ENCODE measurements at places on chromosomes 1 and 21. TPM values are rescaled to one million over a fixed set of nuclear protein-coding genes. Genes with fewer than 3 reads are reported as not detected.

Gene UMODL1
- total RNA-seq = not detected

Gene C1orf105
- total RNA-seq = 2.9 TPM

Gene RPTN
- not detected for total RNA-seq

Gene ST6GALNAC3
- total RNA-seq = 39.1 TPM

Gene ZNF648
- total RNA-seq = 0.11 TPM

Gene S100A9
- 77.5 TPM for total RNA-seq

Gene IPP
- 19.0 TPM for total RNA-seq

Gene LRRC53
- not detected for total RNA-seq

Gene DNAJB4
- total RNA-seq = 67.1 TPM

Gene FCRLB
- 3.6 TPM for total RNA-seq

Gene HNRNPCL4
- total RNA-seq = not detected

Gene ZNF683
- not detected for total RNA-seq

Gene SELENBP1
- total RNA-seq = 32.9 TPM

Gene OR2L13
- not detected for total RNA-seq

Gene CD1D
- 1.6 TPM for total RNA-seq

Gene MEF2D
- total RNA-seq = 10.0 TPM

Gene PUM1
- total RNA-seq = 84.3 TPM

Gene VAMP4
- total RNA-seq = 20.9 TPM

Gene MYOG
- total RNA-seq = 12.7 TPM

Gene FAM72C
- total RNA-seq = 0.53 TPM

Gene NTNG1
- 24.4 TPM for total RNA-seq

Gene SPATA21
- total RNA-seq = not detected

Gene NID1
- 158 TPM for total RNA-seq

Gene HTR1D
- 0.11 TPM for total RNA-seq

Gene VSIG8
- not detected for total RNA-seq

Gene CCDC181
- total RNA-seq = 2.0 TPM

Gene FNBP1L
- total RNA-seq = 71.4 TPM

Gene KRTAP10-9
- total RNA-seq = not detected

Gene NECTIN4
- total RNA-seq = 12.2 TPM

Gene S100A3
- total RNA-seq = not detected

Gene RBP7
- total RNA-seq = 2.4 TPM

Gene MYCL
- total RNA-seq = 35.1 TPM

Gene HNRNPCL1
- not detected for total RNA-seq

Gene RYR2
- total RNA-seq = 16.8 TPM

Gene S100A2
- 26.2 TPM for total RNA-seq

Gene GUCA2A
- not detected for total RNA-seq

Gene SYPL2
- 2.4 TPM for total RNA-seq

Gene UTP11
- 45.4 TPM for total RNA-seq

Gene IL23R
- 0.48 TPM for total RNA-seq

Gene HLX
- 12.9 TPM for total RNA-seq

Gene SLC25A24
- 71.3 TPM for total RNA-seq

Gene GPR25
- not detected for total RNA-seq
